Natural killer cell (primary cell): ENCODE measurements at places on chromosomes 12 and 14. TPM values are rescaled to one million over a fixed set of nuclear protein-coding genes. Genes with fewer than 3 reads are reported as not detected.

DNA sequence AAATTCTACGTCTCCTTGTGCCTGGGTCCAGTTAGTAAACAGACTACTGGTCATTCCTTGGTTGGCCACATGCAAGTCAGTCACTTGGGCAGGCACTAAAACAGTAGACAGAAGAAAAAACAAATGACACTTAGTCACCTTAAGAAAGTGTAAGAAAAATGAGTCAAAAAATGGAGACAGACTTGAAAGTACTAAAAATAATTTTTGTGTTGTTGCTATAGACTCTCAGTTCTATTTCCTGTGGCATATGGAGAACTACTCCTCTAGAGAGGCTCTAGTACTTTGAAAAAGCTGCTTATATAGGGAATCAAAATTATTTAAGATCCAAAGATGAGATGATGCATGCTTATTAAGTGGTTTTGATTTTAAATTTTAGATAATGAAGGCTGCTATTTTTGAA is 56.0 kb downstream of the PTPRB start:
- no peaks in the 10 kb centered on the region for H3K4me1 ChIP-seq
- no peaks in the 10 kb centered on the region for H3K27me3 ChIP-seq
- no peaks in the 10 kb centered on the region for H3K36me3 ChIP-seq
- H3K4me3 ChIP-seq, result no peak overlapping the region
- no peak overlapping the region for H3K27ac ChIP-seq

- no peaks in the 10 kb centered on the region for H3K4me1 ChIP-seq
- H3K36me3 ChIP-seq, result no peaks in the 10 kb centered on the region
Observed at GRCh38 chr12:102965281-102966155, 8.0 kb downstream of the ASCL1 start.

TPPP2 gene
- total RNA-seq, result not detected

PLA2G1B gene
- not detected for total RNA-seq

RPGRIP1 gene
- 0.68 TPM for total RNA-seq

CRIP2 gene
- 4.6 TPM for total RNA-seq

- H3K4me1 ChIP-seq, result peaks cover 8% of the 10 kb centered on the region
- H3K27ac ChIP-seq, result peak overlapping the region; percentile 76
- H3K36me3 ChIP-seq, result no peaks in the 10 kb centered on the region
- DNase-seq, result peak; percentile 44
- H3K4me3 ChIP-seq, result peak overlapping the region; percentile 54
Observed at GRCh38 chr14:81169711-81170103, 51.1 kb downstream of the GTF2A1 start.

DNA sequence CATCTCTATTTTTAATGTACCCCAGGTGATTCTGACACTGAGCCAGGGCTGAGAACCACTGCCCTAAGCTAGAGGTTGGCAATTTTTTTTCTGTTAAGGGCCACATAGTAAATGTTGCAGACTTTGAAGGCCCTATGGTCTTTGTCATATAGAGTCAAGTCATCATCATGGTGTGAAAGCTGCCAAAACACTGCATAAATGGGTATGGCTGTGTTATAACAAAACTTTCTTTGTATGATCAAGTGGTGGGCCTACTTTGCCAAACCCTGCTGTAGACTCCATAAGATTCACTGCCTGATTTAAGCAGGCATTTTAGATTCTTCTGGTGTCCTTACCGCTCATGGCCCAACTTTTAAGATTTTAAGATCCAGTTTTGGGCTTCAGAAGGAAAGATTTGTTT is 76.8 kb downstream of the CLMN start:
- no peaks in the 10 kb centered on the region for H3K27me3 ChIP-seq
- no peak overlapping the region for H3K4me3 ChIP-seq
- DNase-seq, result no peak

- no peaks in the 10 kb centered on the region for H3K27me3 ChIP-seq
- no peak overlapping the region for H3K27ac ChIP-seq
- no peaks in the 10 kb centered on the region for H3K36me3 ChIP-seq
- no peaks in the 10 kb centered on the region for H3K4me1 ChIP-seq
- H3K4me3 ChIP-seq, result no peak overlapping the region
Observed at GRCh38 chr12:127081058-127081457, 1185.9 kb upstream of the TMEM132C start.

GRCh38 chr12:127496255-127496654 is 770.7 kb upstream of the TMEM132C start:
- H3K4me1 ChIP-seq, result no peaks in the 10 kb centered on the region
- H3K27ac ChIP-seq, result no peak overlapping the region
- no peak overlapping the region for H3K4me3 ChIP-seq
- no peak for DNase-seq
- H3K27me3 ChIP-seq, result no peaks in the 10 kb centered on the region
- no peaks in the 10 kb centered on the region for H3K36me3 ChIP-seq

- H3K36me3 ChIP-seq, result peaks cover 29% of the 10 kb centered on the region
- peaks cover 9% of the 10 kb centered on the region for H3K4me1 ChIP-seq
- no peak overlapping the region for H3K27ac ChIP-seq
- no peak overlapping the region for H3K4me3 ChIP-seq
- H3K27me3 ChIP-seq, result no peaks in the 10 kb centered on the region
Observed at GRCh38 chr12:132111654-132112304, 32.3 kb downstream of the DDX51 start.

GRCh38 chr12:22443379-22444316 is 100.7 kb downstream of the C2CD5 start:
- peak; percentile 89 for DNase-seq
- no peaks in the 10 kb centered on the region for H3K27me3 ChIP-seq
- no peak overlapping the region for H3K27ac ChIP-seq

IL31 gene
- not detected for total RNA-seq

CPNE8 gene
- total RNA-seq, result 6.1 TPM

- no peaks in the 10 kb centered on the region for H3K36me3 ChIP-seq
- H3K4me1 ChIP-seq, result no peaks in the 10 kb centered on the region
- no peak overlapping the region for H3K4me3 ChIP-seq
Observed at GRCh38 chr12:85633491-85633890, 202.7 kb downstream of the RASSF9 start.

FOXM1 gene
- total RNA-seq, result 1.8 TPM

LMNTD1 gene
- not detected for total RNA-seq

GRCh38 chr12:46134852-46135251 is 134.0 kb downstream of the SLC38A1 start:
- no peak overlapping the region for H3K27ac ChIP-seq
- no peaks in the 10 kb centered on the region for H3K36me3 ChIP-seq
- DNase-seq, result no peak
- no peaks in the 10 kb centered on the region for H3K4me1 ChIP-seq
- H3K27me3 ChIP-seq, result no peaks in the 10 kb centered on the region
- H3K4me3 ChIP-seq, result no peak overlapping the region

DNA sequence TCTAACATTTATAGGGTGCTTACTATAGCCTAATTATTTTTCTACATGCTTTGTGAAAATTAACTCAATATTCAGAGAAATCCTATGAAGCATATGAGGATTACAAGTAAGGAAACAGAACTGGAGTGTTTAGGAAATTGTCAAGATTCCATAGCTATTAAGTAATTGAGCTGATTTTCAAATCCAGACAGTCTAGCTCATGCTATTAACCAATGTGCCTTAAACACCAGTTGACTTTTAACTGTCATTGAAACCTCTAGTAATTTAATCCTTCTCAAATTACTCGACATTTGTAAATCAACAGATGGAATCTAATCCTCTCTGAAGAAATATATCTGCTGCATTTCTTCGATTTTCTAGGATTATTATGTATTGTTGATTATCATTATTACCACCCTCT is 488.9 kb downstream of the MDGA2 start:
- no peaks in the 10 kb centered on the region for H3K36me3 ChIP-seq
- H3K27ac ChIP-seq, result no peak overlapping the region
- H3K27me3 ChIP-seq, result no peaks in the 10 kb centered on the region
- no peaks in the 10 kb centered on the region for H3K4me1 ChIP-seq
